ENCODE measurements at places on chromosomes 5 and 9.

DNA sequence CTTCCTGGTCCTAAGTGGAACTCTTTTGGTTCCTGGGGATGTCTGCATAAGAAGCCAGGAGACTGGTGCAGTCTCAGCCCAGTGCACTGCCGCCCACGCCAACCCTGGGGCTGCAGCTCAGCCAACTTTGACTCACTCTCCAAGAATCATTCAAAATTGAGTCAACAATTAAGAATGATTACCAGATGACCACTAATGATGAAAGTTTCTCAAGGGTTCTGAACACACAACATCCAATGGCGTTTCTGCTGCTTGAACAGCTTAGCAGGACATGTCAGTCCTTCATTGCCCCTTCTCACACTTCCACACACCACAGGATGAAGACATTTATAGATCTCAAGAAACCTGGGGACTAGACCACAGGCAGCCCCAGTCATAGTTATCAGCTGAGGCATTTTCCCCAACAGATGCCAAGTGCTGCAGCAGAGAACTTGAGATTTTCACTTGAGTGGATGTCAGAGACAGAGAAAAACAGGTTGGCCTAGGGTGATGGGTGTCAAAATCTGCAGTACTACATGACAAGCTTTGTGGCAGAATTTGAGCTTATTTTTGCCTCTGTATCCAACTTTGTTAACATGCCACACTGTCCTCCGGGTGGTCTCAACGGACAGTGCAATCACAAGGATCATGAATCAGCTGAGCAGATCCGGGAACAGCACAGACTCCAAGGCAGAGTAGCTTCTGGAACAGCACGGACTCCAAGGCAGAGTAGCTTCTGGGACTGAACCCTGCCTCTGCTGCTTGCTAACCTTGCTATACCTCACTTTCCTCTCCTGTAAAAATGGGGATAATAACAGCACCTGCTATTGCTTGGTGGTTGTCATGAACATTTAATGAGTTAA lies 356.1 kb downstream of the SPOCK1 start:
- no peaks in the 10 kb centered on the region for H3K36me3 ChIP-seq
- H3K27me3 ChIP-seq, result peaks cover 14% of the 10 kb centered on the region
- H3K4me3 ChIP-seq, result no peak overlapping the region
- no peaks in the 10 kb centered on the region for H3K4me1 ChIP-seq

DNA sequence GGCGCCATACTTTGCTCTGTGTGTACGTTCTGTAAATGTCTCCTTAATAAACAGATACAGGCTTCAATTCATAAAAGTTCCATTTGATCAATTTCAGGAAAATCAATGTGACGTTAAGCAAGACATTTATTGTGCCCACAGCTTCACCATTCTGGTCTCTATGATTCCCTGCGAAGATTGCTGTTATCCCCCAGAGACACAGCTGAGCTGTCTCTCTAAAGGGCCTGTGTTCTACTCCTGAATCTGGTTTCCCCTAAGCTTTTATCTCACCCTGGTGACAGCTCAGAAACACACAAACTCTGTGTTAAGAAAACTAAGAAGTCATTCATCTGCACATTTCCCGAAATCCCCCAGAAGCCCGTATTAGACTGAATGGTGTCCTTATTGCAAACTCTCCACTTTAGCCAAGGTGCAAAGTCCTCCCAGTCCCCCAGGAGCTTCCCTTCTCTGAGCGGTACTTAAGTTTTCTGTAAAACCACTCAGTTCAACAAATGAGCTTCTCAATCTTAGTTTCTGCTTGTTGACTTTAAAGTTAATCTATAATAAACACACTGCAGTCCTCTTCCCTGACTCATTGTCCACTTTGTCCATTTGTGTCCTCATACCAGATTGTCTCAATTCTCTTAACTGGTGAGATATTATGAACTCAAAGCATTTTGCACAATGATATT lies 1.4 kb upstream of the C5orf15 start:
- H3K4me1 ChIP-seq, result peaks cover 32% of the 10 kb centered on the region
- H3K36me3 ChIP-seq, result peaks cover 32% of the 10 kb centered on the region
- no peak for DNase-seq
- peak overlapping the region; percentile 98 for H3K27ac ChIP-seq

GRCh38 chr5:96963267-96963666 lies 27.4 kb downstream of the LNPEP start:
- H3K36me3 ChIP-seq, result no peaks in the 10 kb centered on the region
- H3K27me3 ChIP-seq, result no peaks in the 10 kb centered on the region
- peaks cover 35% of the 10 kb centered on the region for H3K4me1 ChIP-seq
- DNase-seq, result no peak
- peak overlapping the region; percentile 70 for H3K4me3 ChIP-seq

- H3K4me3 ChIP-seq, result no peak overlapping the region
- peaks cover 19% of the 10 kb centered on the region for H3K4me1 ChIP-seq
- H3K27me3 ChIP-seq, result no peaks in the 10 kb centered on the region
These were observed 116.7 kb downstream of the DOCK2 start for GRCh38 chr5:169753795-169754194.

DNA sequence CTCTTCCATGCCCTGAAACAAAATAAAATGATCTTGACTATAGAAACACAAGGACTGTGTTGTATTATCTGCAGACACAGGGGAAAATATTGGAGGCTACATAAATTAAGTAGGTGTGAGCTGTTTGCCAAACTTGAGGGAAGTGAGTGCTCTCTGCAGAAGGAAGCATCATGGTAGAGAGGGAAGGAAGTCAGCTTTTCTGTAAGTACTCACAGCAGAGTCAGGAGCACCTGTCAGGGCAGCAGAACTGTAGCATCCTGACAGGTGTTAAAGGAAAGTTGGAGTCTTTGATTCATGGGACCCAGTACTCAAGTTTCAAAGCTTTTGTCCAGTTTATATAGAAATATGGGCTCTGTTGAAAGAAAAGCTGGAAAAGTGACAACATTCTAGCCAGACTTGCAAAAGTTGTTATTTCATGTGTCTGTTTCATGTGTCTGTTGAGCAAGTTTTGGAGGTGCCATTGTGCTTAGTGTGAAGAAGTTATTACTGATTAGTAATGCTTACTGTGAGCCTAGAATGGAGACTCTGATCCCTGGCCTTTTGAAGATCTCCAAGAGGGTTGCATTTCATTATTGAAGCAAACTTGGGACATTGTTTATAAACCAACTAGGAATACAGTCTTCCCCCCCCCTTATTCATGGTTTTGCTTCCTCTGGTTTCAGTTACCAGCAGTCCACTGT lies 194.7 kb downstream of the SPATA31D1 start:
- H3K4me3 ChIP-seq, result no peak overlapping the region
- H3K27me3 ChIP-seq, result no peaks in the 10 kb centered on the region
- no peaks in the 10 kb centered on the region for H3K4me1 ChIP-seq
- DNase-seq, result no peak
- no peaks in the 10 kb centered on the region for H3K36me3 ChIP-seq

DNA sequence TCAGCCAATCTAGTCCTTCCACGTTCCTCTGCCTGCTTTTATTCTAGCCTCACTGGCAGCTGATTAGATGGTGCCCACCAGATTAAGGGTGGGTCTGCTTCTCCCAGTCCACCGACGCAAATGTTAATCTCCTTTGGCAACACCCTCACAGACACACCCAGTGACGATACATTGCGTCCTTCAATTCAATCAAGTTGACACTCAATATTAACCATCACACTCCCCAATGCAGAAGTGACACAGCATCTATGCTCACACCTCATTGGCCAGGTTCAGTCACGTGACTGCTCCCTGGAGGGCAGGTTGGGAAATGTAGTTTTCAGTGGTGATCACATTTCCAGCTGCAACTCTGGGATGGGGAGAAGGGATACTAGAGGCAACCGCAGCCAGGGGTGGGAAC lies 13.0 kb downstream of the SUSD3 start:
- no peak overlapping the region for H3K27ac ChIP-seq
- no peak overlapping the region for H3K4me3 ChIP-seq
- H3K4me1 ChIP-seq, result peaks cover 2% of the 10 kb centered on the region
- no peaks in the 10 kb centered on the region for H3K27me3 ChIP-seq
- no peak for DNase-seq

DNA sequence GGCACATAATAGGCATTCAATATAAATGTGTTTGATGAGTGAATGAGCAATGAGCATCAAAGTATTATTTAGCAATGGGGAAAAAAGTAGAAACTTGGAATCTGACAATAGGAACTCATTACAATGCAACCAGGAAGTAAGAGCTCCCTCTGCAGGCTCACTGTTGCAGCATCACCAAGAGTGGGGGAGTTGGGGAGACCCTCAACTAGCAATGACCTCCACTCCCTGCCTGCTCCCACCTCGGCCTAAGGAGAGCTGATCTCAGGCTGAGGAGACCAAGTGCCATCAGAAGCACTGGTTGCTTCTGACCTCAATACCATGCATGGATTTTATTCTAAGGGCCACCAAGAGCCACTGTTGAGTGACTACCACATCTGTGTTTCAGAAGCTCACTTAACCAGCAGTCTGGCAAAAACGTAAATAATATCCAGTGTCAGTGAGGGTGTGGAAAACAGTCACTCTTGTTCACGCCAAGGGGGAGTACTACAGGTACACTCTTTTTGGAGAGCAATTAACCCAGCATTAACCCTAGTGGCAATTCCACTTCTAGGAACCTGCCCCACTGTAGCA lies 8.0 kb downstream of the VDAC1 start:
- peaks cover 52% of the 10 kb centered on the region for H3K4me1 ChIP-seq
- DNase-seq, result no peak
- H3K36me3 ChIP-seq, result peaks cover 21% of the 10 kb centered on the region
- no peak overlapping the region for H3K27ac ChIP-seq

GRCh38 chr5:54024466-54024865 lies 285.9 kb downstream of the ARL15 start:
- no peaks in the 10 kb centered on the region for H3K36me3 ChIP-seq
- DNase-seq, result no peak
- H3K27me3 ChIP-seq, result no peaks in the 10 kb centered on the region
- H3K4me3 ChIP-seq, result no peak overlapping the region
- H3K27ac ChIP-seq, result peak overlapping the region; percentile 75

DNA sequence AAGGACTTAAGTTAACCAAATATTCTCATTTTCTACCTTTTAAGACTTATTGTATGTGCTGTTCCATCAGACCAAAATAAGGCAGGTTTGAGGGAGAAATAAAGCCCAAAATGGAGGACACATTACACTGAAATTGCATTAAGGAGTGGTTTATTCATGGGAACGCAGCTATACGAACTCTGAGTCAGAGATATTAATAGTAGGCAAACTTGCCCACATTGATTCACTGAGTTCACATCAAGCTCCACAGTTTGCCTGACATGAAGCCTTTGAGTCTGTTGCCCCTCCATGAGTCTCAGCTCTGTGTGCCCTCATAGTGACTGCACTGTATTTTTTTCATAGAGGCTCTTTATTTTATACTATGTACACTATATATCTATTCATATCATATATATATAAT lies 135.0 kb upstream of the SNX2 start:
- H3K27ac ChIP-seq, result no peak overlapping the region
- no peaks in the 10 kb centered on the region for H3K36me3 ChIP-seq
- H3K4me3 ChIP-seq, result no peak overlapping the region
- no peaks in the 10 kb centered on the region for H3K4me1 ChIP-seq
- H3K27me3 ChIP-seq, result peaks cover 27% of the 10 kb centered on the region

GRCh38 chr5:134327327-134327726 lies 39.6 kb downstream of the CDKL3 start:
- H3K4me3 ChIP-seq, result no peak overlapping the region
- no peaks in the 10 kb centered on the region for H3K4me1 ChIP-seq
- no peak overlapping the region for H3K27ac ChIP-seq
- no peaks in the 10 kb centered on the region for H3K27me3 ChIP-seq
- no peaks in the 10 kb centered on the region for H3K36me3 ChIP-seq

DNA sequence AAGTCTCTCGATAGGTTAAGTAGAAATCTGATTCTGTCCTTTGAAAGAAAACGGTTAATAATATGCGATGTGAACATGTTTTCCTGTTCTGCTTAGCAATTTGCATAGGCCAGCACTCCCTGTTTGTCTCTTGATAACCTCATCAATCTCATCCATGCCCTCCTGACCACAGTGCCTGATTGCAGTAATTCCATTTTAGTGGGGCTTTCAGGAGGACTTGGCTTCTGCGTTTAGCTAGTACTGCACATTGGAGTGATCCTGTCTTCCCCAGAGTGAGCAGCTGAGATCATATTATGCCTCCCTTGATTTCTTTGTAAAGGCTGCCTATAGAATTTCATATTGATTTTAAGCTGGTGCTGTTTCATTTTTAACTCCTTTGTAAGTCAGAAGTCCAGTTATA lies 335.9 kb upstream of the ISL1 start:
- H3K4me1 ChIP-seq, result no peaks in the 10 kb centered on the region
- no peaks in the 10 kb centered on the region for H3K36me3 ChIP-seq
- H3K27me3 ChIP-seq, result no peaks in the 10 kb centered on the region
- H3K27ac ChIP-seq, result no peak overlapping the region
- no peak overlapping the region for H3K4me3 ChIP-seq

GRCh38 chr5:56175488-56175887 lies 57.6 kb downstream of the ANKRD55 start:
- H3K4me1 ChIP-seq, result no peaks in the 10 kb centered on the region
- peaks cover 64% of the 10 kb centered on the region for H3K27me3 ChIP-seq
- peaks cover 2% of the 10 kb centered on the region for H3K36me3 ChIP-seq
- no peak overlapping the region for H3K4me3 ChIP-seq

DNA sequence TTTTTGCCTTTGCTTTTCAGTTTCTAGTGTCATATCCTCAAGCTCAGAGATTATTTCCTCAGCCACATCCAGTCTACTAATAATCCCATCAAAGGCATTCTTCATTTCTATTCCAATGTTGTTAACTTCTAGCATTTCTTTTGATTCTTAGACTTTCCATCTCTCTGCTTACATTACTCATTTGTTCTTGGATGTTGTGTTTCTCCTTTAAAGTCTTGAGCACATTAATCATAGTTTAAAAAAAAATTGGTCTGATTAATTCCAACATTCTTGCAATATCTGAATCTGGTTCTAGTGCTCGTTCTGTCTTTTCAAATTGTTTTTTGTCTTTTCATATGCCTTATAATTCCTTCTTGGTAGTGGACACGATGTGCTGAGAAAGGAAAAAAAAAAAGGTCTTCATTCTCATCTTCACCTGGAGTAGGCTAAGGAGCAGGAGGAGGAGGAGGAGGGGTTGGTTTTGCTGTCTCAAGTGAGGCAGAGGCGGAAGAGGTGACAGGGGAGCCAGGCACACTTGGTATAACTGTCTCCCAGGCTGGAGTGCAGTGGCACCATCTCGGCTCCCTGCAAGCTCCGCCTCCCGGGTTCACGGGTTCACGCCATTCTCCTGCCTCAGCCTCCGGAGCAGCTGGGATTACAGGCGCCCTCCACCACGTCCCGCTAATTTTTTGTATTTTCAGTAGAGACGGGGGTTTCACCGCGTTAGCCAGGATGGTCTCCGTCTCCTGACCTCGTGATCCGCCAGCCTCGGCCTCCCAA lies 16.3 kb downstream of the PRXL2C start:
- H3K4me1 ChIP-seq, result no peaks in the 10 kb centered on the region
- DNase-seq, result no peak
- peaks cover 24% of the 10 kb centered on the region for H3K36me3 ChIP-seq

GRCh38 chr9:16286160-16286559 lies 584.3 kb downstream of the BNC2 start:
- no peak overlapping the region for H3K4me3 ChIP-seq
- no peak for DNase-seq
- no peaks in the 10 kb centered on the region for H3K36me3 ChIP-seq
- no peak overlapping the region for H3K27ac ChIP-seq
- H3K27me3 ChIP-seq, result no peaks in the 10 kb centered on the region

GRCh38 chr9:114263853-114264510 lies 58.9 kb upstream of the ORM1 start:
- H3K4me3 ChIP-seq, result no peak overlapping the region
- H3K27me3 ChIP-seq, result peaks cover 27% of the 10 kb centered on the region
- no peaks in the 10 kb centered on the region for H3K4me1 ChIP-seq
- H3K27ac ChIP-seq, result no peak overlapping the region

Measured in effector memory CD8-positive, alpha-beta T cell (primary cell).